Stimulated activated CD4-positive, alpha-beta T cell treated with anti-CD3 and anti-CD28 coated beads, Interleukin-4, amount 100 ng/mL, for 4 hours (primary cell): ENCODE measurements at places on chromosomes 7 and 10.

DNA sequence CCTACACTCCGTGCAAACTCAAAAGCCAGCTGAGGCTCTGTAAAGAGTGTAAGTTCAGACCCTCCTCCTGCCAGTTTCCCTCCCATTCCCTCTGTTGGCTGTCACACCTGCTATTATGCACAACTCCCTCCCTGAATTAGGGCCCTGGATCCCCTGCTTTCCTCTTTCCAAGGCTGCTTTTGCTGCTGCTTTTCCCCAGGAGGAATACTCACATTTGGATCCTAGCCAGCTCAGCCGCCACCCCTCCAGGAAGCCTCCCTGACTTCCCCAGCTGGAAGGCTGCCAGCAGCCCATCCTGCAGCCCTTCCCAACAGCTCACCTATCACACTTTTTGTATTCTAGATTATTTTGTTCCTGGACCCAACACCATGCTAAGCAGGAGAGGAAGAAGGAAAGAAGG is 40.9 kb upstream of the WDR11 start:
- no peak for DNase-seq

- no peak for DNase-seq
Measured at GRCh38 chr10:78964952-78965633, 103.7 kb upstream of the ZMIZ1 start.

GRCh38 chr7:110399421-110399820 is 691.5 kb upstream of the LRRN3 start:
- no peak for DNase-seq

GRCh38 chr7:27765841-27766240 is 25.9 kb downstream of the TAX1BP1 start:
- DNase-seq = no peak

- DNase-seq = no peak
Measured at GRCh38 chr10:28365840-28366239, 63.0 kb upstream of the MPP7 start.

DNA sequence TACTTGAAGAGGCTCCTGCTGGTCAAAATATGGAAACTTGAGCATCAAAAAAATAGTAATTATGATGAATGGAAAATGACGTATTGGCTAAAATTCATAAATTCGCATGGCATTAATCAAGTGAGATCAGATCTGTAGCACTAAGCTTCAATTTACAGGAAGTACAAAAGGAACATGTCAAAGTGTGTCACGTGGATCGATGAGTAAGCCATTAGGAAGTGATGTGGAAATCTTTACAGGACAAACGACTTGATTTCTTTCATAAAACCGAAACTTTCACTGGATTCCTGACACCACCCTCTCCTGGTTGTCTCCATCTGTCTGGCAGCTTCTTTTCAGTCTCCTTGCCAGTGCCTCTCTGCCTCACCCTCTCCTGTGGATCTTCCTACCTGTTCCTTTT is 25.8 kb downstream of the AKR1C8 start:
- no peak for DNase-seq
